ENCODE measurements at places on chromosomes 2 and 18. TPM values are rescaled to one million over a fixed set of nuclear protein-coding genes. Genes with fewer than 3 reads are reported as not detected.

- no peak for DNase-seq
Measured at GRCh38 chr2:99565227-99565626, 75.4 kb upstream of the REV1 start.

DNA sequence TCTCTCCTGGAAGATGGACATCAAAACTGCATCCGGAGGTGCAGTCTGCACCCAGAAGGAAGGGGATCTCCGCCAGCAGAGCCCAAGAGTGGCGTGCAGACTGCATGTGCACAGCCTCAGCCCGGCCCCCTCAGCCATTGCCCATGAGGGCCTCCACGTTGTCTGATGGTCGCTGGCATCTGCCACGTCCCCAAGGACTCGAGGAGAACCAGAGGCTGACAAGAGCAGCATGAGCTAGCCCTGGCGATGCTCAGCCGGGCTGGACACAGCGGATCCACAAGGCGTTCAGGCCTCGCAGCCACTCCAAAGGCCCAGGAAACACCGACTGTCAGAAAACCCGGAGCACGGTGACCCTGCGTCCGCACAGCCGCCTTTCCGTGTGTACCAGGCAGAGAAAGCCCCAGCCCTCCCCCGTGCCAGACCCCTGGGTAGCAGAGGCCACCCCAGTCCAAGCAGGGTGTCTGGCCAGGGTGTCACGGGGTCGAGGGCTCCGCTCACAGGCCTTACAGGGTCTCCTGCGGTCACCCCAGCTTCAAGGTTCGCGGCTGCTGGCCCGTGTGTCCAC, 48.3 kb downstream of the SLC66A2 start:
- DNase-seq = no peak

DNA sequence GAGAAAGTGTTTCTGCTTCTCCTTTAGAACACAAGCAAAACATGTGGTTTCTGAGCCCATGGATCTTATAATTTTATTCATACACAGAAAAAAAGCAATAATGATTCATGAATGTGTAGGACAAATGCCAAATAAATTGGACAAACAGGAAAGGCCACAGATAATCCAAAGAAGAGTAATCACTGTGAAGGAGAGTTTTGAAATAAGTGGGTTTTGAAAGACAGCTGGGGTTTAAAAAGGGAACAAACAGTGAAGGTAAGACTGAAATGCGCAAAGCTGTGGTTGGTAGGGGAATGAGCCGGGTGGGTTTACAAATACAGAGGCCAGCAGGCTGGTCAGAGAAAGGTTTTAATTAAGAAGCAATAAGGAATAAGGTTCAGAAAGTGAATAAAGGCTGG, 50.0 kb upstream of the MBOAT2 start:
- DNase-seq = no peak

DNA sequence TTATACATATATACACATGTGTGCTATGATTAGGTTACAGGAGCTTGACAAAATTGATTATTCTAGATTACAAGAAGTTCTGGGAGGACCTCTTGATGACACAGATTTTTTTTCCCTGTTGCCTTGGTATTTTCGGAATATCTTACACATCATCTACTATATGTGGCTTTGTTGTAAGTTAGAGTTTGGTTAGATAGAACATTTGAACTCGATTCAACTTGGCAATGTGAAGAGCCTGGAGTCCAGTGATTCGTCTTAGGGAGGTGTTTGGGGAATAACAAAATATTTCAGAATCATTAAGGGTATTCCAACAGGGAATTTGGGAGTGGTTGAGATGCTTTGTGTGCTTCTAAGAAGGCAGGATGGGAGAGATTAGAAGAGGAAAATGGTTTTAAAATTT, 39.3 kb upstream of the EFEMP1 start:
- DNase-seq = no peak

The DNAH7 gene
- 0.56 TPM for total RNA-seq

The CACNB4 gene
- not detected for total RNA-seq

The DUSP19 gene
- total RNA-seq = 1.2 TPM

GRCh38 chr18:62928326-62928725, 213.0 kb downstream of the PHLPP1 start:
- no peak for DNase-seq

The BCL2 gene
- total RNA-seq = 1.6 TPM

All from mammary epithelial cell (primary cell).